ENCODE measurements at places on chromosomes 13 and 19.

DNA sequence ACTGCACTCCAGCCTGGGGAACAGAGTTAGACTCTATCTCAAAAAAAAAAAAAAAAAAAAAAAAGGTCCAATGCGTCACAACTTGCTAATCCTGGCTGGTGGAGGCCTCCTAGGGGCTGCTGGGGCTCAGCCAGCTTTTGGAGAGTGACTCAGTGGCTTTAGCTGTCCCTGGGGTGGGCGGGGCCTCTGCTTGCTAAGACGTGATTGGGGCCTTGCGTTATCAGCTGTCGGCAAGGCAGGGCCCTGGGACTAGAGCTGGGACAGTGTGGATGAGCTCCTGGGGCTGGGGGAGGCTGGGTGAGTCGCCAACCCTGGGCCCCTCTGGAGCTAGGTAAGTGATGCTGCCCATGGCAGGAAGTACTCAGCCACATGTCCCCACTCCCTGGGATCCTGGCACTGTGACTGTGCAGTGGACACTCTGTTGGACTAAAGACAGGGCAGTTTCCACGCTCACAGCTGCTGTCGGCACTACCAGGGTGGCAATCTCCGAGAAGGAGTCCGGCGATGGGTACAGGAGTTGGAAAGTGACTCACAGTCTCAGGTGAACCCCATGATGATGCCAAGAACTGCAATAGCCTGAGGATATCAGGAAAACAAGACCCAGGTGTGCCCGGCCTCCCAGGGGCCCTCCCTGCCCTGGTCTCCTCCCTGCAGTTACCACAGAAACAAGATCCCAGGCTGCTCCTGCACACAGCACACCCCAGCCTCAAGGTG is 32.2 kb downstream of the F2RL3 start:
- peak; percentile 50 for DNase-seq

DNA sequence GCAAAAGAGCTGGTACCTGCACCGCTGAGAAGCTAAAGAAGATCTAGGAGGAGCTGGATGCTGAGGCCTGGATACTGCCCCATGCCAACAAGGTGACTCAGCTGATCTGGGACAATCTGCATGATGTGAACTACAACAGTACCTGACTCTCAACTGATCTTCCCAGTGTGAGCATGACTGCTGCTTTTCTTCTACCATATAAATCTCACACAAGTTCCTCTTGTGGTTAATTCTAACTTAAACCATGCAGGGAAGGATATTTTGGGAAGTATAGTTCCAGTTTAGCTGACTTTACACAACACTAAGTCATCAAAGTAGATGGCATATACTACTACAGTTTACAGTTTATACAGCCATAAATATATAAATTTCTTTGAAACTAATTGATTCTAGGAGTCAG is 91.9 kb downstream of the SLAIN1 start:
- no peak for DNase-seq

GRCh38 chr13:39297664-39298171 is 259.5 kb downstream of the NHLRC3 start:
- no peak for DNase-seq

DNA sequence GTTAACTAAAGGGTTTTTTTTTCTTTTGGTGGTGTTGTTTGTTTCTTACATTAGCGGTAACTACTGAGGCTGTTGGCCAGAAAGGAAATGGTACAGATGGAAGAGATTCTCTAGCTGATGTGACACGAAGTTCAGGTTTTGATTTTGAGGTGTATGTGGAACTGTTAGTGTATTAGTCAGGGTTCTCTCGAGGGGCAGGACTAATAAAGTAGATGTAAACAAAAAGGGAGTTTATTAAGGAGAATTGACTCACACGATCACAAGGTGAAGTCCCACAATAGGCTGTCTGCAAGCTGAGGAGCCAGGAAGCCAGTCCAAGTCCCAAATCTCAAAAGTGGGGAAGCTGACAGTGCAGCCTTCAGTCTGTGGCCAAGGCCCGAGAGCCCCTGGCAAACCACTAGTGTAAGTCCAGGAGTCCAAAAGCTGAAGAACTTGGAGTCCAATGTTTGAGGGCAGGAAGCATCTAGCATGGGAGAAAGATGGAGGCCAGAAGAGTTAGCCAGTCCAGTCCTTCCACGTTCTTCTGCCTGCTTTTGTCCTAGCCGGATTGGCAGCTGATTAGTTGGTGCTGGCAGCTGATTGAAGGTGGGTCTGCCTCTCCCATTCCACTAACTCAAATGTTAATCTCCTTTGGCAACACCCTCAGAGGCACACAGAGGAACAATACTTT is 577.6 kb downstream of the EFNB2 start:
- DNase-seq, result no peak

DNA sequence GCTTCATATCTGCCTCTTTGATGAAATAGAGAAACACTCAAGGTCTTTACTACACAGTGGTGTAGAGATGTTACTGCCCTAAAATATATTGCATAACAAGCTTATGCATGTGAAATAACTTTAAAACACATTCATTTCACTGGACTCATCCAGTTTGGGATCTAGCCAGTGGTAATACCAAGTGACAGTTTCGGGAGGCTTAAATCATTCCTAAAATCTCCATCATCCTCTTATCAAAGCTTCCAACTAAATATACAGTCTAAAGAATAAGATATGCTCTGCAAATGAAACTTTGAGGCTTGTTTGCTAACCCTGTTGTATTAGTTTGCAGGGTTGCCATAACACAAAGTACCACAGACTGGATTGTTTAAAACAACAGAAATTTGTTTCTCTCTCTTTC is 52.8 kb downstream of the THSD1 start:
- DNase-seq, result no peak

DNA sequence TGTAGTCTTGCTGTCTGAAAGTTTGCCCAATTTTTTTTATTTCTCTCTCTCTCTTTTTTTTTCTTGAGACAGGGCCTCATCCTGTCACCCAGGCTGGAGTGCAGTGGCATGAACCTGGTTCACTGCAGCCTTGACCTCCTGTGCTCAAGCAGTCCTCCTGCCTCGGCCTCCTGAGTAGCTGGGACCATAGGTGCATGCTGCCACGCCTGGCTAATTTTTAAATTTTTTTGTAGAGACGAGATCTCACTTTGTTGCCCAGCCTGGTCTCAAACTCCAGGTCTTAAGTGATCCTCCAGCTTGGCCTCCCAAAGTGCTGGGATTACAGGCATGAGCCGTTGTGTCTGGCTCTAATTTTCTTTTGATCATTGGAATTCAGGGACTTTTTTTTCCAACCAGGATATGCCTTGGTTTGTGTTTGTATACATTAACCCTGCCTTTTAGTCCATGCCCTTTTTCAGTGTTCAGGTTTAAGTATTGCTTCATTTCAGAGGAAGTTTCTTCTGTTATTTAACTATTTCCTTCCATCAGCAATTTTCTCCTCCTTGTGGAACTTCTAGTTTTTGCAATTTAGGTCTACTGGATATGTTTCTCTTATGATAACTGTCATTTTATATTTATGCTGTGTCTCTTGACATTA is 201.4 kb downstream of the PCCA start:
- DNase-seq, result no peak
